ENCODE measurements at places on chromosomes 11 and 22. TPM values are rescaled to one million over a fixed set of nuclear protein-coding genes. Genes with fewer than 3 reads are reported as not detected.
A peak's percentile ranks its signal among the peaks of the same experiment; 100 is the strongest.

DNA sequence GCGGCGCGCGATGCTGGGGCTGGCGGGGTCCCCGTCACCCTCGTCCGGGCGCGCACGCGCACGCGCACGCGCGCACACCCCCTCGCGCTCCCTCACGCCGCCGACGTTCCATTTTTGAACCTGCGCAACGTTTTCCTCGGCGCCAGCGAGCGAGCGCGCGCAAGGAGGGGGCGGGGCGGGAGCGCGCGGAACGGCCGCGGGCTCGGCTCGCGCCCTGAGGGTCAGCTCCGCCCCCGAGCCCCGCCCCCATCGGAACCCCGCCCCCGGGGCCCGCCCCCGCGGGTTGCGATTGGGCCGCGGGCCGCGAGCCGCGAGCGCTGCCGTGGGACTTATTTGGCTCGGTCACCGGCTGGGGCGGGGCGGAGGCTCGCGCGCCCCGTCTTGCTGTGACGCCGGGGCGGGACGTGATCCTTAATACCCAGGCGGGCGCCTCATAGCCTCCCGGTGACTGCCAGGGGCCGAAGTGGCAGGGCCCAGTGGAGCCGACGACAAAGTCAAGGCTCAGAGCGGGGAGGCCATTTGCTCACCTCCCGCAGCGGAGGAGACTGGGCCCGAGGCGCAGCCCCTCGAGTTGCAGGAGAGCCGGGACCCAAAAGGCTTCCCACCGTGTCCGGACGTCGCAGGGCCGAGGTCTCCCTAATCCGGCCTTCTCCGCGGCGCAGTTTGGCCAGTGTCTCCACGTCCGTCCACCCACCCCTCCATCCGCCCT, at the start of gene CBX7:
CBX7 (minus strand) TSS at position 170 of the 709 bp plus-strand sequence. CDS start 236 bp downstream, outside the sequence.
- H3K27ac ChIP-seq, result peak within 1 kb of the TSS; percentile 98
- H3K4me3 ChIP-seq, result peak within 1 kb of the TSS; percentile 90
- H3K36me3 ChIP-seq, result no peaks in the 10 kb centered on the region
- peaks cover 13% of the 10 kb centered on the region for H3K4me1 ChIP-seq
- H3K27me3 ChIP-seq, result no peaks in the 10 kb centered on the region
- peak; percentile 96 for DNase-seq

DNA sequence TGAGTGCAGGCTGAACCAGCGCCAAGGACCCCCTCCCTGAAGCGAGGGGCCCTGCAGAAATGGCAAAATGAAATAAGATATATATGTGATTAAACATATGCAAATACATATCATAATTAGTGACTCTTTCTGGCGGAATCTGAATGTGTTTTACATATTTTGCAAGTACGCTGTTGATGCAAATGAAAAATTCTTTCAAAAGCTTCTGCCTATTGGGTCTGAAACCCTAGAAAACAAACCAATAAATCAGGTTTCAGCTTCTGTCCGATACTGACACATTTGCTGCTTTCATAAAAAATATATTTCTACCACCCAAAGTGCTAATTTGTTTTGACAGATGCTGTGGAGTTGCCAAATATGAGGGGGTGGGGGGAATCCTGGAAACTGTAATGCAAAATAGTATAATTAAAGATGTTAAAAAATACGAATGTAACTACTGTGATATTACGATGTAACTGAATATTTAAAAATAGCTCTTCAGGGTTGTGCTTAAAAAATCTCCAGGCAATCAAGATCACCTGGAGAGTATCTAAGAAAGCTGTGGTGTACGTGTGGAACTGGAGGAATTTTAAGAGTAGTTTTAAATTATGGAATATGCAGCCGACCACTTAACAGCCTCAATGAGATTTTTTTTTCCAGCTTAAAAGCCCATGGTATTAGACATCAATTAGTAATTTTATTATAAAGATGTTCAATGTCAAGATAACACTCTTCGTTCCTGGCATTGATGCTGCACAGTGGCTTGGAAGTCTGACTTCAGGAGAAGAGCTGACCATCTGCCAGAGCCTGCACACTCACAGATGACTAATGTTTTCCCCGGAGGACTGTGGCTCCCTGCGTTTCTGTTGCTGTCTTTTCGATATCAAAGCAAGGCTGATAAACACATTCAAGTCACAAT, 122.2 kb upstream of the RCN1 start:
- no peaks in the 10 kb centered on the region for H3K27me3 ChIP-seq
- no peak overlapping the region for H3K27ac ChIP-seq
- no peak for DNase-seq
- no peaks in the 10 kb centered on the region for H3K36me3 ChIP-seq
- no peaks in the 10 kb centered on the region for H3K4me1 ChIP-seq

GRCh38 chr22:48169227-48169626, 1406.8 kb downstream of the TBC1D22A start:
- H3K4me1 ChIP-seq, result no peaks in the 10 kb centered on the region
- H3K4me3 ChIP-seq, result no peak overlapping the region

- no peaks in the 10 kb centered on the region for H3K36me3 ChIP-seq
- no peak overlapping the region for H3K27ac ChIP-seq
- no peak overlapping the region for H3K4me3 ChIP-seq
- H3K27me3 ChIP-seq, result no peaks in the 10 kb centered on the region
Observed at GRCh38 chr11:31127290-31127689, 242.2 kb downstream of the DCDC1 start.

DNA sequence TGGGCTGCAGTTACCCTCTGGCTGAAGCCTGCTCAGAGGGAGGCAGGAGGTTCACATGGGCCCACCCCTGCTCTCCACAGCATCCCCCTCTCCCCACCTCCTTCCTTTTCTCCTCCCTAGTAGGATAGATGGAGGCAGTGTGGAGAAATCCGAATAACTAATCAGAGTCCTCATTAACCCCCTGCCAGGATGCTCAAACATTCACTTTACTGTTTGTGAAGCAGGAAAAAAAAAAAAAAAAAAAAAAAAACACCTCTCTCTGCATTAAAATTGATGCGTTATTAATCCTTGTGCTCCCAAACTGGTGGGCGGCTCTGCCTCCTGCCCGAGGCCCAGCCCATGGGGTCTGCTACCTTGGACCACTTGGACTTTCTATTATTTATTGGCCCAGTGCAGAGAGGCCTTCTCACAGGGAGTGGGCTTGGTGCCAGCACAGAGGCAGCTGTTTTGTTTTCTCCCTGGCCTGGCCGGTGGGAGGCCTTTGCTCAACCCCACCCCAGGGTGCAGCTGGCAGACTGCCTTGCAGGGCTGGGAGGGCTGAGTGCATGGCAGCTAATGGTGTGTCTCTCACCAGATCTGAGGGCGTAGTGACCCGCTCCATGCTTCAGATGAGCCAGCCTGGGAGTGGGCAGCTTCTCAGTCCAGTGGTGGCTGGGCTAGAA, 150.7 kb downstream of the PKNOX2 start:
- H3K4me1 ChIP-seq, result peaks cover 16% of the 10 kb centered on the region
- no peaks in the 10 kb centered on the region for H3K27me3 ChIP-seq
- H3K27ac ChIP-seq, result no peak overlapping the region
- DNase-seq, result peak; percentile 48

DNA sequence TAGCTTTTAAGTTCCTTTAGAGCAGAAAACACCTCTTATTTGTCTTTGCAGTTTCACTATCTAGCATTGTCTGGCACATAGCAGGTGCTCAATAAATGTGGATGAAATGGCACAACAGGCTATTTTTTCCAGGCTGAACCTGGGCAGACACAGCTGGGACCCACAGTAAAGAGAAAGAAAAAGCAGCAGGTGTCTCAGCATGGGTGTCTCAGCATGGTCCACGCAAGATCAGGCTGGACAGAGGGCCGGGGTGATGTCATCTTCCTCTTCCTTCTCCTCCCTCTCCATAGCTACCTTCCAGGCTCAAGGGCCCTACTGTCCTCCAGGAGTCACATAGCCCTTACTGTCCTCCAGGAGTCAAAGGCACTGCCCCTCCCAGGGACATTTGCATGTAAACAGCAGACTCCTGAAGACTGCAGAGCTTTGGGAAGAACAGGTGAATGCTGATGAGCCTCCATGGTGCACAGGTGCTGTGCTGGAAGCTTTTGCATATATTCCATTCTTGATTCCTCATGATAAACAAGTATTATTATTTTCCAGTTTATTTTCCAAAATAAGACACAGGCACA, 65.2 kb downstream of the DSCAML1 start:
- H3K36me3 ChIP-seq, result no peaks in the 10 kb centered on the region
- no peak for DNase-seq
- H3K4me1 ChIP-seq, result no peaks in the 10 kb centered on the region
- no peak overlapping the region for H3K27ac ChIP-seq
- no peak overlapping the region for H3K4me3 ChIP-seq
- H3K27me3 ChIP-seq, result no peaks in the 10 kb centered on the region

DNA sequence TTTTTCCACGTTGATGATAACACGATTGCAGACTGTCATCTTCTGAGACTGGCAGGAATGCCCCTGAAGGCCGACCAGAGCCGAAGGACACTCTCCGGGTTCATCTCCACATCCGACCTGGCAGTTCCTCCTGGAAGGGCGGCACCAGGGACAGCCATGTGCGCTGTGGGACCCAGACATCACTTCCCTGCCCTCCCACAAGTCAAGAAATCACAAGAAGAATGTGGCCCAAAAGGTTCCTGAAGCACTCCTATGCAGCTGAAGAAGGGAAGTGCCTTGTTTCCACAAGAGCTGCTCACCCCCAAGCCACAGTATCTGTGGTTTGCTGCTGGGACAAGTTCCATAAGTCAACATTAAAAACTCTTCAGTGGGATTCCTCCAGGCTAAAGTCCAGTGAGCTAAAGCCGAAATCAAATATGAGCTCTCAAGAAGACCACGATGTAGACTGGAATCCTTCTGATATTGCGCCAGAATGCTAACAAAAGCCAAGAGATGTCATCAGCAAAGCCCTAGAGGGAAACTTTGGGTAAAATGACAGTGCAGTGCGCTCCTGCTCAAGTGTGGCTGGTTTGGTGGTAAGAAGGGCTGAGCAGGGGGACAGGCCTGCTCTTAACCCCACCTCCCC, 21.2 kb downstream of the PACSIN2 start:
- no peak overlapping the region for H3K4me3 ChIP-seq
- H3K4me1 ChIP-seq, result peaks cover 33% of the 10 kb centered on the region
- no peaks in the 10 kb centered on the region for H3K36me3 ChIP-seq
- no peak for DNase-seq
- no peaks in the 10 kb centered on the region for H3K27me3 ChIP-seq
- H3K27ac ChIP-seq, result no peak overlapping the region

DNA sequence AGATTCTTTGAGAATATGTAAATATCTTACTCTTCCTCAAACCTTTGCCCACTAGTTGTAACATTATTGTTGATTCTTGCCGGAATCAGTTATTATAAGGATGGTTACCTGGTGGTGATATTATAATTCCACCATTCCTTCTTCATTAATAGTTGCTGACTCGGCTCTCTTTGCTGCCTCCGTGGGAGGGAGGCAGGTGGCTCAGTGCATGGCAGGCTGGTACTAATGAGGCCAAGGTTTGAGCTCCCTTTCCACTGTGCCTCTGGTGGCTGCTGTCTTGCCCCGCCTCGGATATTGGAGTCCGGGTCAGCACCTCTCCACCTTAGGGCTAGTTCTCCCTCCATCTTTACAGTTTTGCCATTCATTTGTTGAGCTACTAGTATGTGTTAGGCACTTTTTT, 12.7 kb downstream of the CD6 start:
- no peaks in the 10 kb centered on the region for H3K4me1 ChIP-seq
- no peaks in the 10 kb centered on the region for H3K36me3 ChIP-seq
- H3K27ac ChIP-seq, result no peak overlapping the region
- no peaks in the 10 kb centered on the region for H3K27me3 ChIP-seq
- no peak overlapping the region for H3K4me3 ChIP-seq

DNA sequence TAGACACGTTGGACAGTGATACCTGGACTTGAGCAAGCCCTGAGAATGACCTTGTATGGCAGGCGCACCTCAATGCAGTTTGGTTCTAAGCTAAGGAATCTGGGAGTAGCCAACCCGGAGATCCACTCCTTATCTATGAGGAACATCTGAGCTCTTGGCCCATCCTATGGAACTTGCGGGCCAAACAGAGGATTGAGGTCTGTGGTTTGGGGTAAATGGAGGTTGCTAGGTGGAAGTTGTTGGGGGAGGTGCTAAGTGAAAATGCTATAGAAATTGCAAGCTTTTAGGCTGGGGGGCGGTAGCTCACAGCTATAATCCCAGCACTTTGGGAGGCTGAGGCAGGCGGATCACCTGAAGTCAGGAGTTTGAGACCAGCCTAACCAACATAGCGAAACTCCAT, 8.9 kb downstream of the GDPD5 start:
- no peak for DNase-seq
- H3K36me3 ChIP-seq, result no peaks in the 10 kb centered on the region
- no peak overlapping the region for H3K27ac ChIP-seq
- H3K27me3 ChIP-seq, result no peaks in the 10 kb centered on the region
- H3K4me3 ChIP-seq, result no peak overlapping the region
- no peaks in the 10 kb centered on the region for H3K4me1 ChIP-seq

DNA sequence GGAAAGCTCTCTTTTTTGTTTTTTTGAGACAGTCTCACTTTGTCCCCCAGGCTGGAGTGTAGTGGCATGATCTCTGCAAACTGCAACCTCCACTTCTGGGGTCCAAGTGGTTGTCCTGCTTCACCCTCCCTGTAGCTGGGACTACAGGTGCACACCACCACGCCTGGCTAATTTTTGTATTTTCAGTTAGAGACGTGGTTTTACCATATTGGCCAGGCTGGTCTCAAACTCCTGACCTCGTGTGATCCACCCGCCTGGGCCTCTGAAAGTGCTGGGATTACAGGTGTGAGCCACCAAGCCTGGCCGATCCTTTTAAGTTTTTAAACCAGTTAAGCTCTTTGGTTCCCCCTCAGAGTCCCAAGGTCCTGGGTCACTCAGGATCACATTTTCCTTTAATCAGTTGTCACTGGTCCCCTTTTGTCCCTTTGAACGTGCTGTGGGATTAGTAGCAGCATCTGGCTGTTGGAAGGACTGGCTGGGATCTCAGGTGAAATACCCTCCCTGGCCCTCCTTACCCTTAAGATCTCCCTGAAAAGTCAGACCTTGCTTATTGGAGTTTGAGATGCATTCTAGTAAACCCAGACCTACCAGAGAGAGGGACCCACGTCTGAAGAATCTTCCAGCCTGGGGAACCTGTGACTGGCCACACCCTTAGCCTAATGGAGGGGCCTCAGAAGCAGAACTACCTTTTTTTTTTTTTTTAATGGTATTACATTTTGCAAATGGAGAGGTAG, 8.1 kb downstream of the MALAT1 start:
- H3K36me3 ChIP-seq, result no peaks in the 10 kb centered on the region
- no peak overlapping the region for H3K4me3 ChIP-seq

GRCh38 chr11:34929794-34930763, 13.7 kb downstream of the PDHX start:
- DNase-seq, result no peak
- no peaks in the 10 kb centered on the region for H3K27me3 ChIP-seq

- H3K27me3 ChIP-seq, result no peaks in the 10 kb centered on the region
- no peaks in the 10 kb centered on the region for H3K36me3 ChIP-seq
- no peak overlapping the region for H3K27ac ChIP-seq
- no peaks in the 10 kb centered on the region for H3K4me1 ChIP-seq
- no peak for DNase-seq
Observed at GRCh38 chr11:47955061-47955755, 25.2 kb upstream of the PTPRJ start.

Gene ADORA2A
- 5.1 TPM for total RNA-seq

Gene CAVIN3
- 177 TPM for total RNA-seq

Gene ANGPTL5
- 0.62 TPM for total RNA-seq

Gene RAB30
- total RNA-seq, result 13.1 TPM

Gene MRGPRE
- total RNA-seq, result 1.0 TPM
